ENCODE measurements at places on chromosomes 16 and 17. TPM values are rescaled to one million over a fixed set of nuclear protein-coding genes. Genes with fewer than 3 reads are reported as not detected.

The HS3ST3B1 gene
- total RNA-seq, result 4.0 TPM

- H3K27ac ChIP-seq, result no peak overlapping the region
- H3K27me3 ChIP-seq, result no peaks in the 10 kb centered on the region
- no peaks in the 10 kb centered on the region for H3K36me3 ChIP-seq
- H3K4me1 ChIP-seq, result no peaks in the 10 kb centered on the region
Observed at GRCh38 chr17:48513666-48514455, 16.9 kb downstream of the HOXB1 start.

- no peaks in the 10 kb centered on the region for H3K36me3 ChIP-seq
- no peaks in the 10 kb centered on the region for H3K27me3 ChIP-seq
- H3K4me1 ChIP-seq, result no peaks in the 10 kb centered on the region
- DNase-seq, result no peak
Observed at GRCh38 chr16:73106329-73107034, 58.6 kb upstream of the ZFHX3 start.

The ZNF276 gene
- 18.1 TPM for total RNA-seq

The SETD1A gene
- total RNA-seq, result 7.1 TPM

The IKZF3 gene
- 1.6 TPM for total RNA-seq

- no peaks in the 10 kb centered on the region for H3K27me3 ChIP-seq
- H3K27ac ChIP-seq, result no peak overlapping the region
- no peak overlapping the region for H3K4me3 ChIP-seq
- peaks cover 21% of the 10 kb centered on the region for H3K36me3 ChIP-seq
- DNase-seq, result no peak
- peaks cover 22% of the 10 kb centered on the region for H3K4me1 ChIP-seq
Observed at GRCh38 chr16:3070608-3071111, 5.2 kb downstream of the IL32 start.

All from esophagus muscularis mucosa (tissue), 4 donors.